A549 treated with CpdA at 1 μM for 4 hours (cell line): ENCODE measurements at places on chromosomes 3 and 15. TPM values are rescaled to one million over a fixed set of nuclear protein-coding genes. Genes with fewer than 3 reads are reported as not detected.

Gene KCNAB1
- total RNA-seq, result not detected in 5 replicates

Gene GALNT15
- 0.03 to 0.21 TPM in 2 of 5 replicates, not detected in the others for total RNA-seq

Gene FES
- 0.74 to 1.0 TPM (median 0.86 TPM) in 5 replicates for total RNA-seq

Gene DNAH12
- 0.05 to 0.19 TPM (median 0.11 TPM) in 4 of 5 replicates, not detected in the other for total RNA-seq

Gene ADAMTSL3
- total RNA-seq, result 0.43 to 0.78 TPM (median 0.51 TPM) in 5 replicates

Gene PAQR5
- 98.3 to 125 TPM (median 117 TPM) in 5 replicates for total RNA-seq

Gene HHATL
- total RNA-seq, result not detected in 5 replicates

Gene MUC20
- 0.40 to 0.98 TPM (median 0.56 TPM) in 5 replicates for total RNA-seq

Gene BDH1
- total RNA-seq, result 2.8 to 4.2 TPM (median 2.9 TPM) in 5 replicates

Gene ST8SIA2
- 0.44 to 1.0 TPM (median 0.75 TPM) in 5 replicates for total RNA-seq

Gene DAPK2
- 2.4 to 4.3 TPM (median 3.6 TPM) in 5 replicates for total RNA-seq

Gene SLC51A
- not detected in 5 replicates for total RNA-seq

Gene GHSR
- not detected in 5 replicates for total RNA-seq

Gene GOLGA8G
- 0.02 TPM in 1 of 5 replicates, not detected in the others for total RNA-seq

Gene ANKDD1A
- 1.5 to 1.9 TPM (median 1.8 TPM) in 5 replicates for total RNA-seq

Gene SEMA5B
- total RNA-seq, result 0.17 to 0.40 TPM (median 0.29 TPM) in 5 replicates

Gene AMIGO3
- total RNA-seq, result 0.26 to 1.7 TPM (median 0.57 TPM) in 5 replicates

Gene ERICH6
- total RNA-seq, result 0.05 TPM in 1 of 5 replicates, not detected in the others

Gene GNL3
- 96.1 to 184 TPM (median 103 TPM) in 5 replicates for total RNA-seq

Gene VPS18
- total RNA-seq, result 19.8 to 22.9 TPM (median 21.8 TPM) in 5 replicates

Gene KNG1
- total RNA-seq, result not detected in 5 replicates

Gene SERINC4
- 0.05 to 0.12 TPM (median 0.08 TPM) in 4 of 5 replicates, not detected in the other for total RNA-seq

Gene HACD2
- total RNA-seq, result 36.8 to 40.4 TPM (median 39.3 TPM) in 5 replicates

Gene RETNLB
- not detected in 5 replicates for total RNA-seq

Gene B3GALNT1
- total RNA-seq, result 0.08 to 0.16 TPM (median 0.09 TPM) in 3 of 5 replicates, not detected in the others

Gene GPR87
- 0.86 to 1.3 TPM (median 1.1 TPM) in 5 replicates for total RNA-seq

Gene IMPG2
- total RNA-seq, result 0.01 to 0.02 TPM in 2 of 5 replicates, not detected in the others

Gene CFAP100
- total RNA-seq, result not detected in 5 replicates

Gene ISLR2
- total RNA-seq, result 0.13 to 0.27 TPM (median 0.15 TPM) in 5 replicates
